ENCODE measurements at places on chromosomes 2 and 18.

- no peak for DNase-seq
Observed at GRCh38 chr2:105578166-105578565, 166.5 kb upstream of the NCK2 start.

DNA sequence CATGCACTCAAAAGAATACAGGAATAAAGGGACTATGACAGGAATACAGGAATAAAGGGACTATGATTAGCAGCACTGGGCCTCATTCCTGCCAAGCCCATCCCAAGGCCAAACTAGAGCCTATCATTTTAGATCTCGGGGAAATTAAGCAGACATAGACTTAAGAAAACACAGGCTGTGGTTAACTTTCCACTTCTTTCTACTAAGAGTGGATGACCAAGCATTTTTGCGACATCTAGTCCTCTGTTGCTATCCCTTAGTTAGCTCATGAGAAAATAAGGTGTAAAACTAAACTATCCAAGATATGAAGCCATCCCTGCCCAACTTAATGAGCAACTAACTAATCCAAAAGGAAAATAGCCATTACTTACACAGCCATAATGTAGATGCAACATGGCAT is 5.9 kb downstream of the LYPD1 start:
- DNase-seq = no peak

DNA sequence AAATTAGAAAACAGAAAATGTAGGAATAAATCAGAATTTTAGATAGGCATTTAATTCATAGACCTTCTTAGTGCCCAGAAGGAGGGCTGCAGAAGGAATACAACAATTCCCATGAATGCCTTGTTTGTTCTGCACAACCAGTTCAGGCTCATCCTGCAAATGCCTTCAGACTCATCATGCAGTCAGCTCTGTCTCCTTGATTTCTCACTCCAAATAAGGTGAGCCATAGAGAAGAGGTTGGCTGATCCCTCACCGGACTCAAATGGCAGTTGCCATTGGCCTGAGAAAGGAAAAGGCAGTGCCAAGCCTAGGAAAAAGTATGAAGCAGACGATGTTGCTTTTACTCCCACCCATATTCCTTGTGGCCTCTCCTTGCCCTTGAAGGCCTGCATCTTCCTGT is 50.3 kb downstream of the DSC3 start:
- DNase-seq = no peak

GRCh38 chr18:32891797-32892196 is 119.0 kb upstream of the KLHL14 start:
- no peak for DNase-seq

GRCh38 chr2:162462911-162463310 is 119.0 kb downstream of the GCA start:
- DNase-seq = no peak

GRCh38 chr2:154771664-154772284 is 73.3 kb downstream of the KCNJ3 start:
- no peak for DNase-seq

GRCh38 chr18:55672574-55673361 is 84.8 kb upstream of the TCF4 start:
- DNase-seq = no peak

DNA sequence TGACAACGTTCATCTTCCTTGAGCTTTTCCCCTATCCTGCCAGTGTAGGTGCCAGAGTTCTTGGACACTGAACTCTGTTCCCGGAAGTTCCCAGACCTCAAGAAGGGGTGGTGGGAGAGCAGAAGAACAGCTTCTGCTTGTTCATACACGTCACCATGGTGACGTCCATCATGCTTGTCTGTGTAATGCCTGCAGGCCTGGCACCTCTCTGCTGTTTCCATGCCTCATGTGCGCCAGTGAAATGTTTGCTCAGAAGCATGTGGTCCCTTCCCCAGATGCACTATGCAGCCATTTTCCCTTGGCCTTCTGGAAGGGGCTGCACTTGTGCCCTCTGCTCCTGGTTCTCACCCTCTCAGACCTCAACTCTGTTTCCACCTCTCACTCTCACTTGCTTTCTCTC is 210.8 kb upstream of the NABP1 start:
- DNase-seq = no peak

DNA sequence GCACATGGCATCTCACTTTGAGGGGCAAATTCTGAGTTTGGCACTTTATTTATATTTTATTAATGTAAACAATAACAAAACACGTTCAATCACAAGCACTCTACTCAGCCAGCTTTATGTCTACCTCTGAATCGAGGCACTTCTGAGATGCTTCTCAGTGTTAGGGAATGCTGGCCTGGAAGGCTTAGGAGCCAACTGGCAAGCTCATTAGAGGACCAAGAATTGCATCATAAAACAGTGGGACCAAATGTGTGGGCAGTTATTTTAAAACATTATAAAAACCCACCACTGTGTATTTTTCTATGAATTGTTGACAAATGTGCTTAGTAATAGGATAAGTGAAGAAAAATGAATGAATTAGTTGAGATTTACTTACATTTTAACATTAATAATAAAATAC is 46.8 kb upstream of the SMIM21 start:
- no peak for DNase-seq

DNA sequence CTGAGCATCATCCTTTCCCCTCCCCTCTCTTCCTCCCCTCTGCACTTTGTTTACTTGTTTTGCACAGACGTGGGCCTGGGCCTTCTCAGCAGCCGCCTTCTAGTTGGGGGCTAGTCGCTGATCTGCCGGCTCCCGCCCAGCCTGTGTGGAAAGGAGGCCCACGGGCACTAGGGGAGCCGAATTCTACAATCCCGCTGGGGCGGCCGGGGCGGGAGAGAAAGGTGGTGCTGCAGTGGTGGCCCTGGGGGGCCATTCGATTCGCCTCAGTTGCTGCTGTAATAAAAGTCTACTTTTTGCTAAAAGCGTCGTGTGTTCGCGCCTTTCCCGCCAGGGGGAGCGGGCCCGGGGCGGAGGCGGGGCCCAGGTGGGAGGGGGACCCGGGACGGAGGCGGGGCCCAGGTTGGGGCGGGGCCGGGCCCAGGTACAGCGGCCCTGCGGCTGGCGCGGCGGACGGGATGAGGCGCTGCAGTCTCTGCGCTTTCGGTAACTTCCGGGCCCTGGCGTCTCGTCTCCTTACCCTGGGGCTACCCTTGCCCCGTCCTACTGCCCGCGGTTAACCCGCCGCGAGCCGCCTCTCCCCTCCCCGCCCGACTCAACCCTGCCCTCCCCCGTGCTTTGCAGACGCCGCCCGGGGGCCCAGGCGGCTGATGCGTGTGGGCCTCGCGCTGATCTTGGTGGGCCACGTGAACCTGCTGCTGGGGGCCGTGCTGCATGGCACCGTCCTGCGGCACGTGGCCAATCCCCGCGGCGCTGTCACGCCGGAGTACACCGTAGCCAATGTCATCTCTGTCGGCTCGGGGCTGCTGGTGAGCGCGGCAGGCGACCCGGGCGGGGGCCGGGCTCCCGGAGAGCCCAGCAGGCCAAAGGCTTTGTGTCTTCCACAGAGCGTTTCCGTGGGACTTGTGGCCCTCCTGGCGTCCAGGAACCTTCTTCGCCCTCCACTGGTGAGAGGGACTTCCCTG is at the start of gene KRTCAP3:
Gene KRTCAP3 (plus strand): TSS at position 424 of the 962 bp plus-strand sequence. CDS start 32 bp downstream, at position 456.
- no peak for DNase-seq

- DNase-seq = no peak
Observed at GRCh38 chr2:39696101-39696553, 30.4 kb downstream of the TMEM178A start.
